ENCODE measurements at places on chromosomes 6 and 20.

GRCh38 chr20:24996449-24997377 is 4.2 kb upstream of the APMAP start:
- no peak for DNase-seq

GRCh38 chr6:108118359-108118724 is 43.8 kb upstream of the OSTM1 start:
- no peak for DNase-seq

- DNase-seq = no peak
Observed at GRCh38 chr6:106476331-106477105, 116.0 kb downstream of the CRYBG1 start.

DNA sequence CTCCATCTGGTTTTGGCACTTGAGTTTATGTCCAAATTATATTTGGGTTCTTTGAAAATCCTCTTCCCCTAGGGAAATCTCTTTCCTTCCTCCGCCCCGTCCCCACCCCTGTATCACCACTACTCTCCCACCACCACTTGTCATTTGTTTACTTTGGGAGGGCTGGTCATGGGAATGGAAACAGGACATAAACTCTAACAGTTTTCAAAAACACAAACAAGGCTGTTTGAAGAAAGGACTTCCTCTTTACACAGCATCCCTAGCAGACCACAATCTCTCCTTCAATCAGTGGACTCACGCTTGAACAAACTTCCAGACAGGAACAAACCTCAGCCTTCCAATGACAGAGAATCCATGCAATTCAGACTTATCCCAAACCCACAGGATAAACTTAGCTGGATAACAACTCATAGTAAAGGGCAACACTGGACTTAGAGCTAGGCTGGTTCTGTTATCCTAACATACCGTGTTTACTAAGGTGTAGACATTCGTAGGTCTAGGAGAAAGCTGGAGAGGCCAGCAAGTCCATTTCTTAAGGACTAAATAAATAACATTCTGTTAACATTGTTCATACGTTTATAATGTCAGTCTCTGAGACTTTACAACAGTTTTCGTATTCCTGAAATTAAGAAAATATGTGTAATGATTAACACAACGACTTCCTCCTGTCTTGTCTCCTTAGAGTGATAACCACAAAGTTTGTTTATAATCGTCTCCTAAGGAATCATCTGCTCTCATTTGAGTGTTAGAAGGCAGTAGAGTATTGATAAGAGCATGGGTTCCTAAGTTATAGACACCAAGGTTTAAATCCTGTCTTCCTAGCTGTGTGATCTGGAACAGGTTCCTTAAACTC is 44.1 kb upstream of the CTAGE9 start:
- DNase-seq = no peak

DNA sequence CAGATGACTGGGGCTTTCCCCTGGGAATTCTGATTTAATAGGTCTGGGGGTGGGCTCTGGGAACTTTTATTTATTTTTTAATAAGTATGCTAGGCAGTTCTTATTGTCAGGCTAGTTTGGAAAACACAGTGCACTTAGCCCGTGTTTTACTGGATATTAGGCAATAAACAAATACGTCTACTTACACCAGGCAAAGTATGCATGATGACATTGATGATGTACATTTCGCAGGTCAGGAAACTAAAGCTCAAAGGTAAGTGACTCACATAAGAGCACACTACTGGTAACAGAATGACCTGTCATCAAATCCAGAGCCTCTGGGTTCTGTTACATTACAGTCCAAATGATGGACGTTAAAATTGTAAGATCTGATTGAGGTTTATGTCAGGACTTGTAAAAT is 144.4 kb upstream of the EXOC2 start:
- no peak for DNase-seq

DNA sequence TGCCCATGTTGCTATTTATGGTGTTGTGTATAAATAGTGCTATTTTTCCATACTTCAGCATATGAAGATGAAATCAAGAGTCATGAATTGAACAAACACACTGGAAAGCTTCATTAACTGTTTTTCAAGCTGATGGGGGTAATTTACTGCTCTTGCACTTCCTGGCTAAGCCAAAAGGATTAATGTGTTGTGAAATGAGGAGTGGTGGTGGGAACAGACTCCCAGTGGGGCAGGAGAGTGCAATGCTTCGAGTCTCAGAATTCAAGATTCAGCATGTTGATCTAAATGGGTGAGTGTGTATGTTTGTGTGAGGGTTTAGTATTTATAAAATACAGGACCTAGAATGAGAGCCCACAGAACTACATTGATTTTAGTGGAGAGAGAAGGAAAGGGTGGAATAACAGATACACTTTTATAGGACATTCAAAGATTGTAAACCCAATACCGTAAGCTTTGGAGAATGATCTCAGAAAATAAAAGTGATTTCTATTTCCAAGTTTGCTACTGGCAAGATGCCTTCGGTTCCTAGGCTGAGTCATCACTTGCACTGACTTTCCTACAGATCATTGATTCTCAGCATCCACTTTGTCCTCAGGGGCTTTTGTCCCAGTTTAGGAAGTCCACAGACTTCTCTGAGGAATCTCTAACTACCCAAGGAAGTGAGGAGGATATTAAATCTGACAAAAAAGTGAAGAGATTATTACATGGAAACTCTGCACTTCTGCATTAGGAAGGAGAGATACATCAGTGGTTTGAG is 303.6 kb downstream of the TRDN start:
- DNase-seq = no peak

Data from immature natural killer cell (primary cell).